A549 treated with CpdA at 1 μM for 4 hours (cell line): ENCODE measurements at places on chromosomes 6 and 20. TPM values are rescaled to one million over a fixed set of nuclear protein-coding genes. Genes with fewer than 3 reads are reported as not detected.

The BPIFB3 gene
- not detected in 5 replicates for total RNA-seq

The ASIP gene
- not detected in 5 replicates for total RNA-seq

The GLP1R gene
- total RNA-seq, result not detected in 5 replicates

The CRYBG1 gene
- 0.41 to 0.83 TPM (median 0.55 TPM) in 5 replicates for total RNA-seq

The CPXM1 gene
- total RNA-seq, result not detected in 5 replicates

The DEFB125 gene
- total RNA-seq, result not detected in 5 replicates

The GATA5 gene
- total RNA-seq, result 0.58 to 0.93 TPM (median 0.69 TPM) in 5 replicates

The CTCFL gene
- 0.12 TPM in 1 of 5 replicates, not detected in the others for total RNA-seq

The VSX1 gene
- 0.49 to 0.90 TPM (median 0.77 TPM) in 5 replicates for total RNA-seq

The ZNF831 gene
- total RNA-seq, result not detected in 5 replicates
